K562 (cell line): ENCODE measurements at places on chromosomes 12 and 14.

DNA sequence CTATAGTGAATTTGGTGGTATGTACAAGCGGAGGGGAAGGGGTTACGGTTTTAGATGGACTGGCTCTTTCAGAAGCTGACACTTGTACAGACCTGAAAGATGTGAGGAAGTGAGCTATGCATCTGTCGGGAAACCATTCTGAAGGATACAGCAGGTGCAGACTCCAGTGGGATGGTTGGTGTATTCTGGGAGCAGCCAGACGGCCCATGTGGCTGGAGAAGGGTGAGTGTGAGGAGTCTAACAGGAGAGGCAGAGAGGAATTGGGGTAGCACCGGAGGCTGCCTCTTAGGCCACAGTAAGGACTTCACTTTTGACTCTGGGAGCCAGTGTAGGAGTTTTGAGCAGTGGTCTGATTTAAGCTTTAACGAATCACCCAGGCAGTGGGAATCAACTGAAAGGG lies 90.7 kb downstream of the APAF1 start:
- DNase-seq, result no peak

DNA sequence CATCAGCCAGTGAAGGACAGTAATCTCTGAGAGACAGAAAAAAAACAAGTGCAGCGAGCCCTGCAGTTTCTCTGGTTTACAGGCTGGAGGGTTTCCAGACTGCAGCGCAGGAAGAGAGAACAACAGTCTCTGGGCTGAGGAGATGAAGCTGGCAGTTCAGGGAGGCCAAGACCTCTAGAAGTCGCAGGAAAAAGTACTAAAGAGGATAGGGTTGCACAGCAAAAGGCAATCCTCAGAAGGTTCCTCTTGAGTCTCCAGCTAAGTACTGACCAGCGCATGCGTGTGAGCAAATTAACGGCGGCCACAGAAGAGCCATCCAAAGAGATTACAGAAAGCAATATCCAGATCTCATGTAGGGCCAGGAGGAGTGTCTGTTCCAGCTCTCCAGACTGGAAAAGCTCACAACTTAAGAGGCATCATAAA lies 12.2 kb upstream of the CCDC60 start:
- DNase-seq, result no peak

DNA sequence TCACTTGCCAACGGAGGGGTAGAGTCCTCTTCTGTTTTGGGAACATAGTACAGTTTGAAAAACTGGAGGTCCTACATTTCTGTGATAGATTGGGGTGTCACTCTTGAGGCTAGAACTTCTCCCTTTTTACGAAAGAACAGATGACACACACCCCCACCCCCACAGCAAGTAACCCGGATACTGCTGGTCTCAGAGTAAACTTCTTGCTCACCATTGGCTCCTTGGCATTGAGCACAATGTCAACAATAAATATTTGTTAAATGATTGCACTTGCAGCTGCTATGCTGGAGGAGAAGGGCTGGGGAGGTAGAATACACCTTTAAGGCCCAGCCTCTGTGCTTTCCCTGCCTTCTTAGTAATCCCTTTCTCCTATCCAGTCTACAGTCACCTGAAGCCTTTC lies 149.8 kb downstream of the TGFB3 start:
- peak; percentile 11 for DNase-seq

DNA sequence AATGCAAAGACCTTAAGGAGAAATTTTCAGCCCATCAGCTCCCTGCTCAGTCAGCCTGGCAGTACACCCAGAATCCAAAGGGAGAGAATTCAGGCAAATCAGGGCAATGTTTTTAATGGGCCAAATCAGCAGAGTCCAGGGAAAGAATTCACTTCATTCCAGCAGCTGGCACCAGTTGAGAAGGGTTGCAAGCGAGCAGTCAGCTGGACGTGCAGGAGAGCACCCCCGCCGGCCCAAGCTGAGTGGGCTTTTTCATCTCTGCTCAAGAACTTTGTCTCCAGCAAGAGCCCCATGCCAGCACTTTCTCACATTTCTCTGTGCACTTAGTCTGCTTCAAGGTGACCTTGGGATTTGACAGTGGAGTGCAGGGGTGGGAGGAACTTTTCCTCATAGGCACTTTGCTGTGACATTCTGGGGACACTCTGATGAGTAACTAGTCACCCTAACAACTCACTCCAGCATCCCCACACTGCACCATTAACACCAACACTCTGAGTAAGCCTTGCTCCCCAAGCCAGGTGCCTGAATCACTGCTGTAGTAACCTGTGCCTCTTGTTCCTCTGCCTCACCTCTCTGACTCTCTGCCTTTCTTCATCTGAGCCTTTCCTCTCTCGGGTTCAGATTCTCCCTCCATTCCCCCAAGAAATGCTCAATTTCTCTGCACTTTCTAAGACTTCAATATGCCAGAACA lies 2.2 kb downstream of the ENDOU start:
- DNase-seq, result no peak

DNA sequence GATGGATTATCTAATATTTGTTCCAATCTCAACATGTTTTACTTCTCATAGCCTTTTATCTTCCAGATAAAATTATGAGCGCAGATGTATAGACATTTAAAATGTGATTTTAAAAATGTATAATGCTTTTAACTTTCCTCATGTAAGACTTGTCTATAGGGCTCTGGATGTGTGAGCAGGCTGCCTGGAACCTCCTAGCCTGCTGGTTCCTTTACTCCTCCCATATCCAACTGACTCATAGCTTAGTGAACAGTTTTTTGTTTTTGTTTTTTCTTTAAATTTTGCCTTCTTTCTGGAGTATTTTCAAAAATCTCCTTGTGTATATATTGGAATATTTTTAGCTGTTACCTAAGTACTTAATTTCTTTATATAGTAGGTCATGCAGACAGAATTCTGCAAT lies 115.4 kb downstream of the PDE3A start:
- DNase-seq, result no peak

DNA sequence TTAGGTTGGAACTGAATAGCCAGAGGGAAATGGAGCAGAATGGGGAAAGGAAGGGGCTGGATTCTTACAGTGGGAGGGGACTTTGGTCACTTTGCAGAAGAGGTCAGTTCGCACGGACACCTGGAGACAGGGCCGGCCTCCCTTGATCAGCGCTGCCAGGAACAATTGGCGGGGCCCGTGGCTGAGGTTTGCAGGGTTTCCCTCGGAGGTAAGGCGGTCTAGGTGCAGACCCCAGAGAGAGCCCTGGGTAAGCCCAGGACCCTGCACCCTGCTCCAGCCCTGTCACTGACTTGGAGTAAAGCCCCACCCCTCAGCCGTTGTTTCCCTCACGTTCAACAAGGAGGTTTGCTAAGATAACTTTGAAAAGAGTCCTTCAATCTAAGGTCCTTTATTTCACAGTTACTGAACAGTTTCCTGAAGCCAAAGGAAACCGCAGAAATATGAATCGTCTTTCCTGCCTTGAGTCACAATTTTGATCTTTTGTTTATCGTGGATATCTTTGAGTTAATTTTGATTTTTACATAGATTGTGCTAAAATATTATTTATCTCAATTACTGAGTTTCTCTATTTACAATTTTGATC lies 231.4 kb upstream of the RTL1 start:
- DNase-seq, result no peak

DNA sequence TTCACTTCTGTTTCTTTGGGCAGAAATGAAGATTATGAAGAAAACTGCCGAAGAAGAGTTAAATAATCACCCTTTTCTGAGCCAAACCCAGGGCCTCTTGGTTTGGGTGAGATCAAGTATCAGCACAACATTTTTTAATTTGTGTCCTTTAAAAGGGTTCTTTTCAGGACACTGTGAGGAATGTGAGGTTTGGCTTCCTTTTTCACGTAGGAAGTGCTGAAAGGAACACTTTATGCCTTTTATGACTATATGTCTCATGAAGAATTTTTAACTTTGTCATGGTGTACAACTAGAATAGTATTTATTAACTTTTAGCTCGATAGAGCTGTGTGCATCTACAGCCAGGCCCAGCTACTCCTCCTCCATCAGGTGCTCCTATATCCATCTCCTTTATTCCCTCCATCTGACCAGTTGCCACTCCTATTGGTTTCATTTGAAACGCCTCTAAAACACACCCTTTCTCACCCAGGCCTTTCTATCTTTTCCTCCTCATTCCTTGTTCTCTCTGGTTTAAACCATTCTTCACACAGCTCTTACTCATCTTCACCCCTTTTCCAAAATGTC lies 103.6 kb upstream of the LRIG3 start:
- DNase-seq, result no peak

- no peak for DNase-seq
These were observed 74.5 kb downstream of the FERMT2 start for GRCh38 chr14:52876311-52876710.

- no peak for DNase-seq
These were observed 69.0 kb downstream of the PPM1H start for GRCh38 chr12:62865937-62866336.

- no peak for DNase-seq
These were observed 348.5 kb upstream of the DDHD1 start for GRCh38 chr14:53501361-53502211.

DNA sequence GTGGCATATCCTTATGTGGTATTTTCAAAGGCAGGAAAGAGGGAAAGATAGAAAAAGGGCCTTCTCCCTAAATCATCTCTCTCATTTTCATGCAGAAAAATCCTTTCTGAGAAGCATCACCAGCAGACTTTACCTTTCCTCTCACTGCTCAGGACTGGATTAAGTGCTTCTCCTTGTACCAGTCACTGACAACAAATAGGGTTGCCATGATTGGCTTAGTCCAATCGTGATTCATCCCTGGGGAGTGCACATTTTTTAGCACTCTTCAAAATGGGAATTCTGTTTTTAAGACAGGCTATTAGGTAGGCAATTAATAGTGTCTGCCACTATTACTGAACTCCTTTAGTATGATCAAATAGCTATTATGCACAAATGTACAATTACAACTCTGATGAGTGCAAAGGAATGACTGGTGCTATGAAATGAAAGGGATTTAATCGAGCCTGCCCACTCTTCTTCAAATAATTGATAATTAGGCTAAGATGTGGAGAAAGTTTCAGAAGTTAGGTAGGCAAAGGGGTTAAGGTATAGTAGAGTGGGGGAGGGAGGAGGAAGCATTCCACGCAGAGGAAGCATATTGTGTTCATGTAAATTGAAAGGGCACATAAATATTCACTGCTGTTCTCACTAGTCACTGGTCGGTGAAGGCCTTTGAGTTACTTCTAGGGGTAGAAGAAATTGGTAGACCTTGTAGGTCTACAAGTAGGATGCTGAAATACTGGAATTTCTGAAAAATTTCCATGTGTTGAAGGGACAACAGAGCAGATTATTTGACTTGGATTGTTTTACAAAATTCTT lies 84.0 kb downstream of the MSRB3 start:
- no peak for DNase-seq

DNA sequence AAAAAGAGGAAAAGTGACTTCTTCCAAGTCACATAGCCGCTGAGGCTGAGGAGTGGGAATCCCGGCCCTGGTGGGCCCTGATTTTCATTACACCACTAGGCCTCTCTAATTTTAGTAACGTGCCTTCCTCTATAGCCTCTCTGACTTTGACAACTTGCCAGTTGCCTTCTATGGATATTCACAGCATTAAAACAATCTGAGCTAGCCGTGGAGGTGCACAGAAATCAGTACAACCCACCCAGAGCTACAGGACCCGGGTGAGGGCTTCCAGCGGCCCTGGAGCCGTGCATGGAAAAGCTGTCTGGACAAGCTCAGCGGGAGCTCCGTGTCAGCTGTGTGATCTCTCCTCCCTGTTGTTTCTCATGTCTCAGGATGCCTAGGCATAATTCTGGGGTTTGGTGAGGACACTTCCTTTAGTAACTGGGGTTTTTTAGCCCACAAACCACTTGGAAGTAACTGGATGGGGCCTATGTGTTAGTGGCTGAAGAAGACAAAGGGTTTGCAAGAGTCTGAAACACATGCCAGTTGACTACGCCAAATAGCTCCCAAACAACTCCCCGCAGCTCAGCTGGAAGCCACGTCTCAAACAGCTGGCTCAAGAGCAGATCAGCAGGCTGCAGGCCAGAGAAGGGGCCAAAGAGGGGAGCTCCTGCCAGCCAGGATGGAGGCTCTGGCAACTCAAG lies 53.0 kb downstream of the SSH1 start:
- DNase-seq, result no peak

GRCh38 chr14:60248697-60249318 lies at the start of gene PPM1A:
Gene PPM1A (plus strand): TSS chr14:60249221. CDS start chr14:60282704, 33,483 bp downstream.
- DNase-seq, result peak; percentile 83

- no peak for DNase-seq
These were observed 18.3 kb downstream of the KICS2 start for GRCh38 chr12:64203775-64204174.

DNA sequence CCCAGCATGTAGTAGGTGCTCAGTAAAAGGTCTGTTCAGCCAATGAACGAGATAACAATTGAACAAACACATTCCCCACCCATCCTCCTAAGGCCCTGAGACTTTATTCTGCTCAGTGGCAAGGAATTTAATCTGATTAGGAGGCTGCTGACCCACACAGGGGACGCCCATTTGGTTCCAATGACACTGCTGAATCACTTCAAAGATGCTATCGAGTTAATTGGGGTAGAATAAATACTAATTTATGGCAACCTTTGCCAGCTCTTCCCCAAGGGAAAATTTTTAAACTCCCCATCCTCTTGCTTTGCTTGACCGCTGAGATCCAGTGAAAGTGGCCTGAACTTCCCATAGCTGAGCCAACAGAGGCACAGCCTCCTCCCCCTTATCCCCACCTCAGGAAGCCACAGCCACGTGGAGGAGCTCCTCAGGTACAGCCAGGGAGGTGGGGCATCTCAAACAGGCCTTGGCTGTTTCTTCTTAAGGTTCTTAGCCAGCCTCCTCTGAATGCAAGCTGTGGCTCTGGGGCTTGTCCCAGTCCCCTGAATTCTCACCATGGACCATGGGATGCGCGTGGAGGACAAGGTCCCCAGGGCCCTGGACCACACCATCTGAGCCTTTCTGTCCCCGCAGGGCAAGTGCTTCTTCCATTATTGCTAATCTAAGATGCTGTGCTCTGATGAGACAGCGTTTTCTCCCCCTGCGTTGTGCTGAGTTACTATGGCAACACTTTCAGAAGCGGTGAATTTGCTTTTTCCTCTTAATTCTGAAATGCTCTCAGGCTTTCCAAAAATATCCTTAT lies 26.7 kb downstream of the C14orf132 start:
- DNase-seq, result no peak

DNA sequence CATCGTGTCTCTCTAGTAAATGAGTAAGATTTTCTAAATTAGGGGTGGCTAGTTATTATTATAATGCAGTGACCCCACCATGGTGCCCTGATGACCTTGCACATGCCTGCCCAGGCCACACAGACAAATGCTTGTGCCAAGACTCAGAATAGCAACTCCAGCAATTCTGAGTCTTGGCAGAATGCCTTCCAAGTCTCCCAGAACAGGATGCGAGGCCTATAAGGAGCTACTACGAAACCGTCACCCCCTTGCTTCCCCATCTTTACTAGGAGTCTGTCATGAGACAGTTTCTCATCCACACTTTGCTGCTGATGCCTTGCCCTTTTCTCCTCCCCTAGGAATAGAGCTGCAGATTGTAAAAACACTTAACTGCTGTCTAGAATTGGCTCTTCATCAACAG lies 559.9 kb downstream of the TRHDE start:
- DNase-seq, result no peak

DNA sequence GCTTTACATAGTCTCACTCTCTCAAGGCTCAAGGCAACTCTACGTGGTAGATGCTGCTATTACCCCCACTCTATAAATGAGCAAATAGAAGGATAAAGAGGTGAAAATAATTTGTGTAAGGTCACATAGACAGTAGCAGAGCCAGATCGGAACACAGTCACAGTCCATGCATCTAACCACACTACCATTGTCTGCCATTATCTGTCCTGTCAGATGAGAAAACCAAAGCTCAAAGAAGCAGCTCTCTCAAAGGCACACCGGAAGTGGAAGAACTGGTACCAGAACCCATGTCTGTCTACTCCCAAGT lies 134.4 kb upstream of the NUDT4 start:
- DNase-seq, result no peak

GRCh38 chr12:105219261-105220028 lies 16.5 kb downstream of the APPL2 start:
- DNase-seq, result no peak
